CD8-positive, alpha-beta memory T cell (primary cell): ENCODE measurements at places on chromosomes 3 and 15.

DNA sequence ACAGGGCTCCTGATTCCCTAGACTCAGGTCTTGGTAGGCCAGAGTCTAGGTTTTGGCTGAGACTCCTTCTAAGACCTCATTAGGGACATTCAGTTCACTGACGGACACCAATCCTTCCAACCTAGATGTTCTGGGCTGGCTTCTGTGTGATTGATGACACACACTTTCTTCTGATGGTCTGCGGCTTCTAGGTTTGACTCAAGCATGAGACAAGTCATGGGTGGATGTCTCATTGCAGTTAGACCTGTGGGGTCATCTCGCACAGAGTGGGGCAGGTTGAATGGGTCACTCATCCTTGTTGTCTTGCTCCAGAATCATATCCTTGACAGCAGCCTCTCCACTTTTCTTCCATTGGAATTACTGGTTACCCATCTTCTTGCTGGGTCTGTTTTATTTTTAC, 35.8 kb downstream of the ARNT2 start:
- no peak for DNase-seq

GRCh38 chr3:111895071-111895470, 36.0 kb downstream of the PHLDB2 start:
- no peak for DNase-seq

- DNase-seq, result no peak
Measured at GRCh38 chr3:112889357-112889756, 42.7 kb upstream of the CD200R1L start.

DNA sequence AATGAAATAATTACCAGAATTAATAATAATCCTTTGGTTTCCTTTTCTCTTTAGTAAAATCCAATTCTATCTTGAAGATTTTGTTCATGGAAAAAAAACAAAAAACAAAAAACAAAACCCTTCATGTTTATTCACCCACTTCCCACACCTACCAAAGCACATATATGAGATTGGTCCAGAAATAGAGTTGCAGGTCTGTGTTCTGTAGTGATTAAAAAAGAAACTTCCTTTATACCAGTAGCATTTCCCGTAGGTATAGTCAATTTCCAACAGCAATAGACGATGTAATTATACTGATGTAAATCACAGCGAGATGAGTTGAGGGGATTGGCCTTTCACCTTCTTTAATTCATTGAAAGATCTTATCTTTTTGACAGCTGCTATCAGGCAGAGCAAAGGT, 194.6 kb downstream of the SOX2 start:
- no peak for DNase-seq

GRCh38 chr15:75902129-75902557, 1.5 kb upstream of the FBXO22 start:
- no peak for DNase-seq

- DNase-seq, result no peak
Measured at GRCh38 chr3:125079675-125080045, 23.9 kb upstream of the HEG1 start.

- DNase-seq, result no peak
Measured at GRCh38 chr3:73094129-73094528, 32.7 kb downstream of the EBLN2 start.

GRCh38 chr3:138072796-138073195, 42.6 kb downstream of the DZIP1L start:
- no peak for DNase-seq

DNA sequence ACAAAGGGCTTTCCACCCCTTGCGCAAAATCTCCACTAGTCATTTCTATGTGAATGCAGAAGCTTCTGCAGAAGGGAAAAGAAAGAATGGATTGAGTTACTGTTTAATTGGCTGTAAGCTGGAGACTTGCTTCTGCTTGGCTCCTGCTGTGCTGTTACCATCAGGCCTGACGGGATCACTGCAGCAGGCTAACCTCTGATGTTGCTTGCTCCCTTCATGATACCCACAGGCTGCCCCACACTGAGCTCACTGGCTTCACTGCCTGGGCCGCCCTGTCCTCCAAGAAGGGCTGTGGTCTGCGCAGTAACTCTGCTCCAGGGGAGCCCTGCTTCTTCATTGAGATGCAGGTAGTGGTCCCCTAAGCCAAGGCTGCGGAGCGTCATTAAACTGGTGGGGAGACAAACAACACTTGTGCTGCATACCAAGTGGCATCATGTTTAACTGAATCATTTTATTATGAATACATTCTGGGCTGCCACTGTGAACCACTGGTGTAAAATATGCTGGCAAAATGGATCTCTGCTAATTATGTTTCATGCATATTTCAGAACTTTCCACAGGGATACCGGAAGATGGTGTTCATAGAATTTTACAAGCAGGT, 78.6 kb downstream of the WDR49 start:
- DNase-seq, result no peak

DNA sequence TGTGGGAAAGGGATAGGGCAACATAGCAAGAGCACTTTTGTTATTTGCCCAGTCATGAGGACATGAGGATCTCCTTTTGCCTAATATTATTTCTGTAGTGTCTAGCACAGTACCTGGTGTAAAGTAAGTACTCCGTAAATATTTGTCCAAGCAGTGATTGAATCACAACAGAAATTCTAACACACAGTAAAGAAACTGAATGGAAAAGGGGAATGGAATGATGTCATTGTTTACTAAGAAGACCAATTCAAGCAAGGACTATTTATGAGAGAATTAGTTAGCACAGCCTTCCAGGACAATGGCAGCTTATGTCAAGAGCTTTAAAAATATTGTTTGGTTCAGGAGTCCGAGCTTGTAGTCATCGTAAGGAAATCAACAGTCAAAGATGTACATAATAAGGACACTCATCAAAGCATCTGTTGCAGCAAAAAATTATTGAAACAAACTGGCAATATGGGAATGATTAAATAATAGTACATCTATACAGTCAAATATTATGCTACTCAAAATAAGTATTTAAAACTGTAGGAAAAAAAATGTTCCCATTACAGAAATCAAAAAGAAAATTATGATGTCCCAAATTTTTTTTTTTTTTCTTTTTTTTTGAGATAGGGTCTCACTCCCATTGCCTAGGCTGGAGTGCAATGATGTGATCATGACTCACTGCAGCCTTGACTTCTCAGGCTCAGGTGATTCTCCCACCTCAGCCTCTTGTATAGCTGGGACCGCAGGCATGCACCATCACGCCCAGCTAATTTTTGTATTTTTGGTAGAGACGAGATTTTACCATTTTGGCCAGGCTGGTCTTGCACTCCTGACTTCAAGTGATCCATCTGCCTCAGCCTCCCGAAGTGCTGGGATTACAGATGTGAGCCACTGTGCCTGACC, 17.9 kb downstream of the CAPN7 start:
- no peak for DNase-seq

DNA sequence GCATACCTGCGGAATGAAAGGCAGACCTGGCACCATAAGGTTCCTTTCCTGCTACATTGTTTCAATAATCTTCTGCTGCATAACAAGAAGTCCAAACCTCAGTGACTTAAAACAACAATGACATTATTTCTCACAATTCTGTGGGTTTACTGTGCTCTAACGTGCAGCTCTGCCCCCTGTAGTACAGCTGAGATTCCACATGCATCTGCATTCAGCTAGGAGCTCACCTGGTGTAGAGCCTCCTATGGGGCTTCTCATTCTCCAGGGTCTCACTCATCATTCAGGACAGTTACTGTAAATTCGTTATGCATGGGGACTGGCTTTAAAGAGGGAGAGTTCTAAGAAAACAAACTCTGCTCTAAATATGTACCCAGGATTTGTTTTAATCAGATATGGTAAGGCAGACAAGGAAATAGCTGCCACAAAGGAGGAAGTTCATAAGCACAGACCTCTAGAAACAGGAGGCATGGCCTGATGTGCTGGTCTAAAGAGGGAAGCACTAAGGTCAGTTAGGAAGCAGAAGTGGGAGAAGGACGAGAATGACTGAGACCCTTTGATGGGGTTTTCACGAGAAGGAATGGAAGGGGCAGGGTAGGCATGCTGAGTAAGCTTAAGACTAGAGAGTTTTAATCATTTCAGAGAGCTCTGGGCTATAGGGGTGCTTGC, 347.0 kb downstream of the NEK10 start:
- DNase-seq, result no peak

- DNase-seq, result no peak
Measured at GRCh38 chr3:193800138-193801043, 207.4 kb downstream of the OPA1 start.

DNA sequence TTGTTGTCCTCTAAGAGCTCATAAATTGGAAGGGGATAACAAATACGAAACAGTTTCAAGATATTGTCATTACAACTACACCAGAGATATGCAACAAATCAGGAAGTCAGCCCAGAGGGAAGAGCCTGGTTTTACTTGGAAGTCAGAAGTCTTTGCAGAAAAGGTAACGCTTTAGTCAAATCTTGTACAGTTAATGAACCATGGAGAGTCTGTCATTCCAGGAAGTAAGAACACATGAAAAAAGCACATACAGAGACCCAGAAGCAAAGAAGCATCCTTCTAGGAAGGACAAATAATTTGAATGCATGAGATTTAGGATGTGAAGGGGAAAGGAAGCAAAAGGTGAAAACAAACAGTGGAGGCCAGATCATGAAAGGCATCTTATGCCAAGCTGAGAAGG, 19.6 kb downstream of the DYNC1LI1 start:
- no peak for DNase-seq

DNA sequence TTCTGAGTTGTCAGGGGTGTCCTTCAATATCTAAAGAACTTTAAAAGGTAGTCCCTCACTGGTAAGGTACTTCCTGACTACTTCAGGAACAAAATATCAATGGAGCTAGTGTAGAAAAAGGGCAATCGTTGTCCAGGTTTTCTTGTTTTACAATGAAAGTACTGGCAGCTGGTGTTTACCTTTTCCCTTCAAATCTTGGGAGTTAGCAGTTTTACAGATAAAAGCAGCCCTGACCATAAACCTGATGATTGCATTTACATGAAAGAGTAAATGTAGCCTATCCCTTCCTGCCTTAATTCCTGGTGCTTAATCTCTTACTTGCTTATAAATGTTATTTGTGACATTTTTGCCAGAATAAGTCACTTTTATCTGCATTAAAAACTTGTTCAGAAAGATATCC, 559.9 kb upstream of the ARPP21 start:
- DNase-seq, result no peak

DNA sequence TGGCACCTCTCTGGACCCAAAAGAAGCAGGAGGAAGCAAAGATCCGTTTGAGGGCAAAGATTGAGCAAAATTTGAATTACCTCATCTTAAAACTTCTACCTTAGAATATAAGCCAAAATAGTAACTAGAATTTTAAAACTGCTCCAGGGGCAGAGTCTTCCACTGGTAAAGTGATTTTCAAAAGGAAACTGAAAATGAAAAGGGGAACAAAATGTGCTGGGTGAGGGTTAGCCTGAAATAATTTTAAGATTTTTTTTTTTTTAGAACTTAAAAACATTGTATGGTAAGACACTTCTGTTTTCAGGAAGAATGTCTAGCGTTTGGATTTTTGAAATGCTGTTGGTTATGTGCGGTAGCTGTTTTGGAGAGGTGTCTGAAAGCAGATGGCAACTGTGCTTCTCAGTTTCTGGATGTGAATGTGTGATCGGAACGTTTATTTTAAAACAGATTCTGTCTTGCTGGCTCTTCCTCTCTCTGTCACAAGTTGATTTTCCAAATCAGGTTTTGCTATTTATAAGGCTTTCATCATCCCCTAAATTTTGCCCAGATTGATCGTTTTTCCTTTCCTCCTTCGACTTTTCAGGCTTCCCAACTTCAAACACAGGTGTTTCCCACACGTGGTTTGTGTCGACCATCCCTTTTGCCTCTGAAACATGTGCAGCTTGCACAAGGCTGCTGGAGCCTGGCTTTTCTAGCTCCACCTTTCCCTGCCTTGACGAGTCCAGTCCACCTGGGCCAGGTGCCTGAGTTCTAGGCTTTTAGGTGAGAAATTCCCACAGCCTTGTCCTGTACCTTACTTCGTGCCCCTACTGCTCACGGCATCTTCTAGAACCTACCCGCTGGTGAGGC, 3.3 kb downstream of the LRRK1 start:
- no peak for DNase-seq

GRCh38 chr15:63060699-63061098, 18.2 kb downstream of the TPM1 start:
- DNase-seq, result no peak

- DNase-seq, result no peak
Measured at GRCh38 chr3:57951066-57951882, 56.9 kb upstream of the FLNB start.

DNA sequence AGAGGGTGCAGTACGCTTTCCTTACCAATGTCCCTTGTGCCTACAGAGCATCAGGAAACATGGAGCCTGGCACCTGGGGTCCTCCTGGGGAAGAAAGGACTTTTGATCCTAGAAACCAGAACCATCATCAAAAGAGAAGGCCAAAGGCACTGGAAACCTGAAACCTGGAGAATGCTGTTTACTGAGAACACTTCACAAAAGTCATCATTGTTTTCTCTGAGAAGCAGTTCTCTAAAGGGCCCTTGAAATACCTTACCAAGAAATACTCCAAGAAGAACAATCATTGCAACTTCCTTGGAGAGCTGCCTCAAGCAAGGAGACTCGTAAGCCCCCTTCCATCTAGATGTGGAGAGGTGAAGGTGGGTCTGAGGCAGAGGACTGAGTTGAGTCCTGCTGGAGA, 66.0 kb downstream of the TLE3 start:
- DNase-seq, result no peak

GRCh38 chr3:35653347-35653746, 14.0 kb downstream of the ARPP21 start:
- no peak for DNase-seq

DNA sequence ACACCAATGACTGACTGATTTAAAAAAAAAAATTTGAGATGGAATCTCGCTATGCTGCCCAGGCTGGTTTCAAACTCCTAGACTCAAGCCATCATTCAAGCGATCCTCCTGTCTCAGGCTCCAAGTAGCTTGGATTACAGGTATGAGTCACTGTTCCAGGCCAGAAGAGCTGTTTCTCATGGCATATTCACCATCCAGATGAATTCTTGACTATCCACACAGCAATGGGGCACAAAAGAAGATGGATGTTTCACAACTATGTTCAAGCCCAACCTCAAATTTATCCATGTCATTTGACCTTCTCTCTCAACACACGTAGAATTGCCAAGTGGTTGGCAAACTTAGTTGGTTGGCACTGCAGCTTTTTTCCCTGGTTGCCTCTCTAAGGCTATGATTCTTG, 40.6 kb downstream of the PRICKLE2 start:
- DNase-seq, result no peak

DNA sequence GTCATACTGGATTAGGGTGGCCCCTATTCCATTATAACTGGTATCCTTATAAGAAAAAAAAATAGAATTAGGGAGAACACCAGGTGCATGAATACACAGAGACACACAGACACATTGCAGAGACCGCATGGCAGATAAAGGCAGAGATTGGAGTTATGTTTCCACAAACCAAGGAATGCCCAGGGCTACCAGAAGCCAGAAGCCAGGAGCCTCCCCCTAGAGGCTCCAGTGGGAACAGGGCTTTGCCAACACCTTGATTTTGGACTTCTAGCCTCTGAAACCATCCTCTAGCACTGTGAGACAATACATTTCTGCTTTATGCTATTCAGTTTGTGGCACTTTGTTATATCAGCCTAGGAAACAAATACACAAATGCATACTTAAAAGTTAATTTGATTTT, 10.4 kb downstream of the GOLM2 start:
- no peak for DNase-seq

DNA sequence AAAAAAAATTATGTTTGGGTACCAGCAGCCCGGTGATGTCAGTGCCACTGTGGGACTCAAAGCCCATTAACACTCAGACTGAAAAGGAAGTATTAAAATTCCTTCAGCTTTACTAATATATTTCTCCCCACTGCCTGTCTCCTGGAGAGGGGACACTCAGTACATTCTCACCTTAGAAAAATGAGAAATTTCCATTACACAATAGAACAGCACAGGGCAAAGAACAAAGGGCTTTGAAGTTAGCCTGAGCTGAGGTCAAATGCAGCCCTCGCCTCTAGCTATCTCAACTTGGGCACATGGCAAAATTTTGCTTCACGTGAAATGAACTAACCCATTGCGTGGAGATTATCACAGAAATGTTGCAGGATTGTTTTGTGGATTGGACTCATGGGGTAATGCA, 80.8 kb downstream of the RARB start:
- no peak for DNase-seq
